Activated naive CD4-positive, alpha-beta T cell treated with Interleukin-2 at 50 U/mL for 16 hours (primary cell): ENCODE measurements at places on chromosomes 1 and 21.

DNA sequence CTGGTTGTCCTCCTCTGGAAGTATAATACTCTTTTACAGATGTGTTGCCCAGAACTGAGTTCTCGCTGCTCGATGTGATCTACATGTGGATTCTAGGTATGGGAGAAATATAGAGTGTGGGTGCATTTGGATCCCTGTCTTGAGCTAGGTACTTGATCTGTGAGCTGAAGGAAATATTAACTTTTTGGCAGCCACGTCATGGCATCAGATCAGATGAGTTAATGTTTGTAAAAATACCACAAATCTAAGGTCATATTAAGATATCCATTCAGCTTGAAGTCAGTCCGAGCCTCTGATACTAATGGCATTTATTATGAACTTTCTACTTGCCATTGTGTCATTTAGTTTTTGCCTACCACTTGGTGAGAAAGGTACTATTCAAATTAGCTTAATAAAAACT is 24.6 kb downstream of the MAPKAPK2 start:
- DNase-seq = no peak

- DNase-seq = no peak
Observed at GRCh38 chr1:36889478-36890226, 144.7 kb downstream of the GRIK3 start.

DNA sequence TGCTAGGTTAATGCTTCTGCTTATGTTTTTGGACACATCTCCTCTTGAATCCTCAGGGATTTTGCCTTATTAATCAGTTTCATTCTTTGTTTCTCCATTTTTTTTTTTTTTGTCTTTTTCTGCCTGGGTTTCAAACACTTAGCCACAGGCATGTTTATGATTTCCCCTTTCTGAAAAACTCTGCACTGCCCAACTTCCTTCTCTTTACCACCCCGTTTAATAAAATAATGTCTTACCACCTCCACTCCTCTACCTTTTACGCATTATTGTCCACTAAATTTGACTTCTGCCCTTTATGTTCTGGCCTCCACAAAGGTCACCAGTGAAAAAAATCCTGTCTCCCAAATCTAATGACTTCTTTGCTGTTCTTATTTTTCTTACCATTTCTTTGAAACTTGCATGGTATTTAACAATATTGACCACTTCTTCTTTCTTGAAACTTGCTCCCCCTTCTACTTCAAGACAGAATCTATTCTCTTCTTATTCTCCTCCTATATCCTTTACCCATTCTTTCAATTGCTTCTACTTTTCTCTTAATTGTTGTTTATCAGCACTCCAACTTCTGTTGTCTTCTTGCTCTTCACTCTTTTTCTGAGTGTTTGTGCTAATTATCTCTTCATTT is 150.3 kb downstream of the TNFSF18 start:
- no peak for DNase-seq

GRCh38 chr1:215269955-215270354 is 187.4 kb downstream of the KCNK2 start:
- DNase-seq = no peak

- no peak for DNase-seq
Observed at GRCh38 chr1:65387821-65388220, 32.6 kb upstream of the LEPR start.

- no peak for DNase-seq
Observed at GRCh38 chr1:185656663-185657062, 77.5 kb upstream of the HMCN1 start.

GRCh38 chr1:19978143-19978542 is 1.3 kb downstream of the PLA2G2A start:
- no peak for DNase-seq

DNA sequence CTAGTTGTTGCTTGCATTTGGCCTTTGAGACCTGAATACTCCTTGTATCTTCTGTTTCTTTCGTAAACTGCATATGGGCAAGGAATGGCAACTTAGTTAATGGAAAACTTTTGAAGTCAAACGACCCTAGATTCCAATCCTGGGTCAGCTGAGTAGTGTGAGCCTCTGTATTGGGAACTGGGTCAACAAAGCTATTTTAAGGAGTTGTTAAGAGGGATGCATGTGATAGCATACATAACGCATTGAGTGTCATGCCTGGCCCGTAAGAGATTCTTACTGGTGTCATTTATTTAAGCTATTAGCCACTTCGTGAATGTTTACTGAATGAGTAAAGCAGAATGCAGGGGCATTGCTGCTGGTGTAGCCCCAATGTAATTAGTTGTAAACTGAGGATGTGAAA is 340.1 kb downstream of the PAPPA2 start:
- no peak for DNase-seq

DNA sequence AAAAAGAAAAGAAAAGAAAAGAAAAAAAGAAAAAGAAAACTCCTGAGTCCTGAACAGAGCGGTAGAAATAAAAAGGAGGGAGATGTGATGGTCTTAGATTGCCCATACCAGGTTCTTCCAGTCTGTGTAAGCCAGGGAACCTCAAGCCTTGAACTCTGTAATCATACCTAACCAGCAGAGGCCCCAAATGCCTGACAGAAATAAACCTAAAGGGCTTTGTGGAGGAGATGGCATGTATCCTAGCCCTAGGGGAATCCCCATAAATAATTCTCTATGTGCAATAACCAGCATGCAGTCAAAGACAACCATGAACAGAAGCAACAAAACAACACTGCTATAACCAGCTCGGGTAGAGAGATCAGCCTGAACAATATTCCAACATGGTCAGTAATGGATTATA is 40.4 kb downstream of the USP48 start:
- DNase-seq = no peak

GRCh38 chr1:210796421-210796820 is 337.5 kb downstream of the KCNH1 start:
- DNase-seq = no peak
